H1 (cell line): ENCODE measurements at places on chromosomes 5 and 9.

- no peaks in the 10 kb centered on the region for H3K27me3 ChIP-seq
- H3K36me3 ChIP-seq: no peaks in the 10 kb centered on the region
- no peak overlapping the region for H3K4me3 ChIP-seq
Measured at GRCh38 chr9:118640836-118641560, 728.2 kb downstream of the BRINP1 start.

GRCh38 chr5:31459594-31459993 lies 72.3 kb downstream of the DROSHA start:
- no peaks in the 10 kb centered on the region for H3K4me1 ChIP-seq
- no peaks in the 10 kb centered on the region for H3K27me3 ChIP-seq
- H3K4me3 ChIP-seq: no peak overlapping the region
- no peak overlapping the region for H3K27ac ChIP-seq
- no peak for DNase-seq
- H3K36me3 ChIP-seq: 0 out of 2 replicates have a peak, but pooled peaks cover 2% of the 10 kb centered on the region

GRCh38 chr5:10724781-10725507 lies 36.1 kb downstream of the DAP start:
- no peak overlapping the region for H3K4me3 ChIP-seq
- H3K36me3 ChIP-seq: no peaks in the 10 kb centered on the region
- H3K27me3 ChIP-seq: no peaks in the 10 kb centered on the region
- H3K4me1 ChIP-seq: no peaks in the 10 kb centered on the region
- no peak for DNase-seq
- no peak overlapping the region for H3K27ac ChIP-seq

- DNase-seq: no peak
- H3K27me3 ChIP-seq: peaks cover 2% of the 10 kb centered on the region; the same call in 1 of the 2 replicates
- H3K27ac ChIP-seq: no peak overlapping the region
- no peak overlapping the region for H3K4me3 ChIP-seq
- H3K4me1 ChIP-seq: peaks cover 5% of the 10 kb centered on the region; the same call in 1 of the 2 replicates
- no peaks in the 10 kb centered on the region for H3K36me3 ChIP-seq
Measured at GRCh38 chr9:36772449-36773403, 200.0 kb downstream of the MELK start.

DNA sequence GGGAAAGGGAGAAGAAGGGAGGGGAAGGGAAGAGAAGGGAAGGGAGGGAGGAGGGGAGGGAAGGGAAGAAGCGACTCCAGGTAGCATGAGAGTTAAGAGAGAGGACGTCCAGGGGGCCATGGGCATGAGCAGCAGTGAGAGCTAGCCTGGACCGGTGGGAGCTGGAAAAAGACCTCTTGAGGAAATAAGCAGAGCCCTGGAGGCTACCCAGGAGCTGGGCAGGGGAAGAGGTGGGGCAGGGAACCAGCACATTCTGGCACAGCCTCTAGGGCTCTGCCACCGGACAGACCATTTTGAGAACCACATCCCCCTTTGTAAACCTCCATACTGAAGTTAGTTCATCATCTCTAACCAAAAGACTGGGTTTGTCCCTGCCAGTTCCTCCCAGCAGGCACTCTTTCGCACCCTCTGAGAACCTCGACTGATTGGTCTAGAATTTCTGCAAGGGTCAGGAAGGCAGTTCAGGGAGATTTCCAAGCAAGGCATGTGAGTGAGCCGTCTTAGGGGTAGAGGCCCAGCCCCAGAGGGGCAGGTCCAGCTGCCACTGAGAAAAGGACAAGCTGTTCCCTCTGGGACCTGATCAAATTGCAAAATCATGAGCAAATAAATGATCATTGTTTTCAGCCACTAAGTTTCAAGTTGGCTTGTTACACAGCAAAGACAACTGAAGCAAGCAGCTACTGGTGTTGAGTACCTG lies 11.6 kb downstream of the NAIF1 start:
- no peaks in the 10 kb centered on the region for H3K27me3 ChIP-seq
- DNase-seq: no peak
- peaks cover 12% of the 10 kb centered on the region; the same call in 1 of the 2 replicates for H3K4me1 ChIP-seq

DNA sequence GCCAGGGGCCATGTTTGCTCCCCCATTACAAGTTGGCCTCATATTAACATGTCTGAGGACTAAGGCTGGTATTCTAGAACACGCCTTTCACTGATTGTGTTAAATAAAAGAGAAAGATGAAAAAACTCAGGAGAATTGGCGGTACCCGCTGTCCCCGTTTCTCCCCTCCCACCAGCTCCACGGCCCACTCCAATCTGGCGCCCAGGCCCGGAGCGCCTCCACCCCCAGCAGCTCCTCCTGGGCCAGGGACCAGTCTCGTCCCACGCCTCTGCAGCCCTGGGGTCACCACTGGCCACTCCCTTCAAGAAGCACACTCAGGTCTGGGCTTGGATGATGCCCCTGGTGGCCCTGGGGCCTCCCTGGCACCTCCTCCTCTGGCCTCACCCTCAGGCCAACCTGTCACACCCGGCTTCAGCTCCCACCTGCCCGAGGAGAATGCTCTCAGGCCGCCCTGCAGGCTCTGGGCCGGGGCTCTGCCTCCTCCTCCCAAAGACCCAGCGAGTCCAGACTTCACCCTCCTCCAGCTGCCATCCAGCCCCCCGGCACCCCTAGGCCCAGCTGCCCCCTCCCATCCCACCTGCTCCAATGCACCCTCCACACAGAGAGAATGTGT lies 133.0 kb upstream of the PPP1R26 start:
- H3K4me3 ChIP-seq: no peak overlapping the region
- DNase-seq: no peak
- peaks cover under 1% of the 10 kb centered on the region for H3K4me1 ChIP-seq
- H3K36me3 ChIP-seq: no peaks in the 10 kb centered on the region
- H3K27me3 ChIP-seq: no peaks in the 10 kb centered on the region
